ENCODE measurements at places on chromosomes 1 and 21.

GRCh38 chr1:22388671-22389450 lies 62.8 kb upstream of the ZBTB40 start:
- no peak for DNase-seq

- no peak for DNase-seq
Observed at GRCh38 chr1:155952505-155952890, 11.1 kb downstream of the RXFP4 start.

DNA sequence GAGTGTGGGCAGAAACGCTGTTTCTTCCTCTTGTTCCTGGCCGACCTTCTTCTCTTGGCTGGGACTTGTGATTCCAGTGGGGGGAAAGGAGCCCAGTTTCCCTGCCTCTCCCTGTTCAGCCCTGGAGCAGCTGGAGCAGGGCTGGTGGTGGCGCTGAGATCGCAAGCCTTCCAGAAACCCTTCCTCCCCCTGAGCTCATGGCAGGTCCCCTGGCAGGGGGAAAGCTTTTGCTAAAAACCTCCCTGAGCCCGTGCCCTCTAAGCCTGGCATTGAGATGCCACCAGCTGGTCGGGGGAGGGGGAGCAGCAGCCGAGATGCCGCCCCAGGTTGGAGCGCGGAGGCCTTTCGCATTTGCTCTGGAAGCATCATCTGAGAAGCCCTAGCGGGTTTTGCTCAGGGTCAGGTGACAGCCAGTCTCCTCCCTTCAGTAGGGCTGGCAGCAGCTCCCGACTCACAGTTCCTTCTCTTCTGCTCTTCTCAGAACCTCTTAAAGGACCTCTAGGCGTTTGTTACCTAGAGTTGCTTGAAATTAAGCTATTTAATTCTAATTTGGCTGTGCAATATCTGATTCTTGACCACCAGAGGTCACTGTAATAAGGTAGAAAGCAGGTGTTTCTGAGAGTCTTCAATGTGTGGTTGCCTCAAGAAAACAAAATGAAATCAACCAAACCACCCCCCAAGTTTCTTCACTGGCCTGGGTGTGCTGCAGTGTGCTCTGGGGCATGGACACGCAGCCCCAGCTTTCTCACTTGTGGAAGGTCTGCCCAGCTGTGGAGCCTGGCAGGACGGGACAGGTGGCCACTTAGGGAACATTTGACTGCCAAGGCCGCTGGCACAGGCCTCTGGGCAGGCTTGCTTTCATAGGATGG lies 257.3 kb downstream of the CAMTA1 start:
- DNase-seq, result no peak

DNA sequence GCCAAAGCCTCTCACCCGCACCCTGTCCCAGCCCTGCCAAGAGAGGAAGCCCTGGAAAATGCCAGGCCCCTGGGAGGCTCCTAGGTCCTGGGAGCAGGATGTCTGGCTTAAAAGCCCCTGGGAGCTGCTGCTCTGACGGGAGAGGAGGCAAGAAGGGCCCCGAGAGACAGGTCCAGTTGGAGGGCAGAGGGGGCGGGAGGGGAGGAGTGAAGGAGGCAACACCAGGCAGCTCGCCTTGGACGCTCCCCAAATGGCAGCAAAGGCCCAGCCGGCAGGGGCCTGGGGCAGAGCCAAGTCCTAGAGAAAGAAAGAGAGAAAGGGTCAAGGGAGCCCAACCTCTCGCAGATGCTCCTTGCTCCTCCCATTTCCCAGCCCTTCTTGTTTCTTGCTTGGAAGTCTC lies 6.8 kb downstream of the ETV3L start:
- no peak for DNase-seq

- no peak for DNase-seq
Observed at GRCh38 chr1:52967666-52968065, 40.6 kb downstream of the SCP2 start.

DNA sequence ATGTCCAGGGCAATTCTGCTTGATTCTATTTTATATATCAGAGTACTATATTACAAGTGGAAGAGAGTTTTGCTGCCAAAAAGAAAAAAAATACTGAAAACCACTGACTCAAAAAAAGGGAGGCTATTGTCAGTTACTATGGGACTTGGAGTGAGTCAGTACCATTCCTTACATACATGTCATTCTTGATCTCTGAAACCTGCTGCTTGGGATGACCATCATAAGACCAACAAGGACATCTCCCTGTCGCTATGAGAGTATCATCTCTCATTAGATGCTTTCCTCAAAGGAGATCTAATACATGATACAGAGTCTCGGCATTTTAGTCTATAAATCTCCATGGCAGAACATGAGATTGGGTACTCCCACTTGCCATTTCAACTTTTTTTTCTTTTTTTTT lies 11.8 kb upstream of the INPP5B start:
- no peak for DNase-seq

DNA sequence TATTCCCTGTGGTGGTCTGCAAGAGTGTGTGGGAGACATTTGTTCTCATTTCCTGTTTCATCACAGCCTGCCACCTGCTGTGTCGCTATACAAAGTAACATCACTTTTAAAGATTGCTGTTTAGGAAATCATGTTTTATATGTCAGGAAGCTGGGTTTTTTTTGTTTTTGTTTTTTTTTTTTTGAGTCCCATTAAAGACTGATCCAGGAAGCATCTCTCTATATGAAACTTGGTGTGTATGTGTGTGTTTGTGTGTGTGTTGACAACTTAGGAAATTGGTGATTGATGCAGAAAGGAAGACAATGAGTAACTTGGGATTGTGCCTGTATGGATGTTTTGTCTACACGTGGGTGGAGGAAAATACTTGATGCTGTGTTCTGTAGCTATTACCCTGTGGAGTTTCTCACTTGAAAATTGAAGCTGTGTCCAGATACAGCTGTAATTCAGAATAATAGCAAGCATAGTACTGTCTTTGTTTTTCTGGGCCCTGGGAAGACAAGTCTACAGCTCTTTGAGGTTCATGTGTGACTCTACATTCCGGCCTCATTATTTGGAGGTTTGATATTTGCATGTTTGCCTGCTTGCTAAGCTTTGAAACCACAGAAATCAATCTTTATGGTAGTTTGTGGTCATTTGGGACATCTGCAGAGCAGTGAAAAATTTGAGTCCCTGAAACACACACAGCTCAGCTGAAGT lies 47.9 kb downstream of the LAMC1 start:
- no peak for DNase-seq

- DNase-seq, result no peak
Observed at GRCh38 chr1:209769171-209769904, 13.5 kb downstream of the TRAF3IP3 start.

- DNase-seq, result no peak
Observed at GRCh38 chr1:219465212-219466093, 147.5 kb downstream of the ZC3H11B start.

- DNase-seq, result no peak
Observed at GRCh38 chr1:30194741-30195423, 528.5 kb downstream of the MATN1 start.

GRCh38 chr1:14390816-14391215 lies 207.7 kb upstream of the KAZN start:
- no peak for DNase-seq

All from GOT3 (cell line).